Left hindlimb (tissue), 1 donor: ENCODE measurements at places on chromosomes 4 and X.

DNA sequence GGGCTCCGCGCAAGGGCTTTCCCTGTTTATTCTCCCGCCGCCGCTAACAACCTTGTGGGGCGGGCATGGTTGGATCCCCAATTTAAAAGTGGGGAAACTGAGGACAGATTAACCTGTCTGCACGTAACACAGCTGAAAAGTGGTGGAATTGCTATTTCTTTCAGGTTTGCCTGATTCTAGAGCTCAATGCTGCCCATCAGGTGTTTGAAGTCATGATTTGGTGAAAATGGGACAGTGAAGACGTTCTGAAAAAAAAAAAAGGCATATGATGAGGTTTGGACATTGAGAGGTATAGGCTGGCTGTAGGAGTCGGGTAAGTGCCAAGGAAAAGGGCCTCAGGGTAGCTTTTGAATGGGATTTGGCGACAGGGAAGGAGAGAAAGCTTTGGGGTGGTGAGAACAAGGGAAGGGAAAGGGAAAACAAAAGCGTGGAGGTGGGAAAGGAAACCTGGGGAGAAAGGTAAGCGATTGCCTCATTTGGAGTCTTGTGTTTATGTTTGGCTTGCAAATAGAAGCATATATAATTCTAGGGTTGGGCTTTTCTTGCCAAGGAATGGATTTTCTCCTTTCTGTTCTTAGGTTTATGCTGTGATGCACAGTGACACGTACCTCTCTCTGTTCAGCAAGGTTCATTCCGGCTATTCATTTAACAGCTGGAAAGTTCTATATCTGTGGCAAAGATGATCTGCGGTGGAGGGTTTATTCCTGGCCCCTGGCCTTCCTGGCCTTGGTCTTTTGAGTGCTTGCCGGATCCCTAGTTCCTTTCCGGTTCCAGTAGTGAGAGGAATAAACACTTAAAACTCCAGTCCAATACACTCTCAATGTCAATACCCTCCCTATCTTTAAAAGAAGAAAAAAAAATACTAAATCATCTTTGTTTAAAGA lies 2.4 kb upstream of the STIM2 start:
- no peak for DNase-seq

- DNase-seq: no peak
Observed at GRCh38 chr4:52588097-52588496, 71.0 kb downstream of the USP46 start.

- no peak for DNase-seq
Observed at GRCh38 chrX:6159468-6159867, 69.2 kb downstream of the NLGN4X start.

GRCh38 chr4:89070041-89070440 lies 13.1 kb upstream of the FAM13A start:
- DNase-seq: no peak

DNA sequence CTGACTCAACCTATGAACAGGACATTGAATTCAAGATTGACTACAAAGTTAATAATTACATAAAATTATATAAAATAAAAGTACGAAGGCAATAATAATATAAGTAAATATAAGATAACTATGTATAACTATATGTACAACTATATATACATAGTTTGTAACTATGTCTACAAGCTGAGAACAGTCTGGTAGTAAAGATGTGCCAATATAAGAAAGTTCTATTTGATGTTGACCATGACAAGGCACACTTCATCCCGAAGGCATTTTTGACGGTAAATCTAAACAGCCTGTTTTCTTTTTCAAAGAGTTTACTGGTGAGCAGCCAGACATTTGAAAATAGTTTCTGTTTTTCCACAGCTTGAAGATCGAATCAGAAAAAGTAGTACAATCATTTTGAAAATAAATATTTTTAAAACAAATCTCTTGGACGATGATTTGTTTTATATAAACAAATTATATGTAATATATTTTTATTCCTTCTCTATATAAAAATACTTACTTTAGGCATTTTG lies 112.9 kb downstream of the CEP44 start:
- no peak for DNase-seq
